ENCODE measurements at places on chromosomes 12 and 14. TPM values are rescaled to one million over a fixed set of nuclear protein-coding genes. Genes with fewer than 3 reads are reported as not detected.
A peak's percentile ranks its signal among the peaks of the same experiment; 100 is the strongest.

DNA sequence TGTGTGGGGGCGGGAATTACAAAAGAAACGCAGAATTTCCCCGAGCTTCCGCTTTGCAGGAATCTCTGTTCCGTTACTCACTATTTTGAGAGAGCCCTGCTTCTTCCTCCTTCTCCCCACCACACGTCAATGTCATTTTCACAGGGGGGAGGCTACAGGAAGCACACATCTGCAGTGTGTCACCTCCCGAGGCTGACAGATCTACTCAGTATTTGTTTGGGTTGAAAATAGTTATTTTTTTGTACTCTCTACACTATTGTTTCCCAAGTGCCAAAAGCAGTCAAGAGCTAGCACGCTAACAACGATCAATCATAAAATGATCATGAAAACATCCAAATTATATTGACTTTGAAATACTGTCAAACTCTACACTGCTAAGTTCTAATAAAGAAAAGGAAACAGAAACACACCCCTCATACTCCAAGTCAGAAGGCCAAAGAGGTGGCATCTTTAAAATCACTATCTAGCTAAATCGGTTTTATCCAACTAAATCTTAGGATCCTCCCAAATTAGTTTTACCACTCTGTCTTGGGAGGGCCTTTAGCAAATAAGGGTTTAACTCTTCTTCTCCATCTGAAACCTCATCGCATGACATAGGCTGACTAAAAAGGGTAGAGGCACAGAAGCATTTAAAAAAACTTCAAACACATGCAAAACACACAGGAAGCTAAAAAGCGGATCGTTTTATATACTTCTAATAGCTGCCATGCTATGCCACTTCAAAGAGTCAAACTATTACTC is 51.8 kb downstream of the FOXN3 start:
- no peak overlapping the region for H3K4me3 ChIP-seq
- no peak overlapping the region for H3K27ac ChIP-seq
- H3K36me3 ChIP-seq: no peaks in the 10 kb centered on the region
- H3K27me3 ChIP-seq: no peaks in the 10 kb centered on the region

GRCh38 chr14:21475767-21476522 is 814 bp downstream of the RAB2B start:
- H3K4me1 ChIP-seq: peaks cover 22% of the 10 kb centered on the region
- H3K36me3 ChIP-seq: peaks cover 20% of the 10 kb centered on the region
- peak overlapping the region; percentile 91 for H3K27ac ChIP-seq

GRCh38 chr12:47742253-47742825 is 16.3 kb downstream of the RAPGEF3 start:
- H3K4me1 ChIP-seq: peaks cover 36% of the 10 kb centered on the region
- DNase-seq: peak; percentile 85
- H3K4me3 ChIP-seq: no peak overlapping the region
- H3K27me3 ChIP-seq: no peaks in the 10 kb centered on the region

GRCh38 chr12:5243014-5243413 is 188.9 kb upstream of the NTF3 start:
- no peaks in the 10 kb centered on the region for H3K27me3 ChIP-seq
- H3K4me1 ChIP-seq: no peaks in the 10 kb centered on the region
- no peaks in the 10 kb centered on the region for H3K36me3 ChIP-seq
- DNase-seq: no peak
- no peak overlapping the region for H3K4me3 ChIP-seq
- no peak overlapping the region for H3K27ac ChIP-seq

DNA sequence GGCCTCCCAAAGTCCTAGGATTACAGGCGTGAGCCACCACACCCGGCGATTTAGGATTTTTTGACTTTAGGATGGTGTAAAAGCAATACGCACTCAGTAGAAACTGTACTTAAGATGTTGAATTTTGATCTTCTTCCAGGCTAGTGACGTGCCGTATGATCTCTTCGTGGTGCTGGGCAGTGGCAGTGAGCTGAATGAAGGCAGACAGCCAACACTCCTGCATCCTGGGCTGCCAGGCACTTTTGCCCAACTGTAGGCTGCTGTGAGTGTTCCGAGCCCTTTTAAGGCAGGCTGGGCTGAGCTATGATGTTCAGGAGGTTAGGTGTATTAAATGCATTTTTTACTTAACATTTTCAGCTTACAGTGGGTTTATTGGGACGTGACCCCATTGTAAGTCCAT is 21.3 kb downstream of the IL31 start:
- H3K4me1 ChIP-seq: no peaks in the 10 kb centered on the region
- H3K4me3 ChIP-seq: no peak overlapping the region
- no peaks in the 10 kb centered on the region for H3K36me3 ChIP-seq
- no peak overlapping the region for H3K27ac ChIP-seq
- H3K27me3 ChIP-seq: no peaks in the 10 kb centered on the region

Gene MVK
- 27.3 TPM for total RNA-seq

DNA sequence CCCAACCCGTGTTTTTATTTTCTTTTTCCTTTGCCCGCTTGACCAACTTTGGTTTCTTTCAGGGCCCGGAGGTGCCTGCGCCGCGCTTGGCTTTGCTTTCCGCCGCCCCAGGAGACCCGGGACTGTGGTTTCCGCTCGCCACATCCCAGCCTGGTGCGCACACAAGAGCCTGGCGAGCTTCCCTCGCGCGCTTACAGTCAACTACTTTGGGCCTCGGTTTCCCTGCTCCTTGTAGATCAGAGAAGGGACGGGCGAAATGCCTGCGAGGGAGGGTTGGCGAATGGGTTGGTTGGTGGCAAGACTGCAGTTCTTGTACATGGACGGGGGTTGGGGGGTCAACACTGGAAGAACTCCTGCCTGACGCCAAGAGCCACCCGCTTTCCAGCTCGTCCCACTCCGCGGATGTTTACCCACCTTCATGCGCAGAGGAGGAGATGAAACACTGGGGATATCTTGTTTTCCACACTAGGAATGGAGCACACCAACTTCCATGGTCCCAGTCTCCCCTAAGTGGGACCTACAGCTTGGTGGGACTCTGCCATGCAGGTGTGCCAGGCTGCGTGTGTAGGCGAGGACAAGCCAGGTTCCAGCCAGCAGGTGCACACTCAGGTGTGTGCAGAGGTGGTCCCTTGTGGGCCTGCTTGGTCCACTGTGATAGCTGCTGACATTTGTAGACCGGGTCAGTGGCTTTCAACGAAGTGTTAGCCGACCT is 16.6 kb upstream of the TBX3 start:
- DNase-seq: no peak
- H3K4me1 ChIP-seq: no peaks in the 10 kb centered on the region
- H3K4me3 ChIP-seq: no peak overlapping the region

- no peak overlapping the region for H3K27ac ChIP-seq
- H3K4me3 ChIP-seq: no peak overlapping the region
- H3K36me3 ChIP-seq: no peaks in the 10 kb centered on the region
- DNase-seq: no peak
- no peaks in the 10 kb centered on the region for H3K27me3 ChIP-seq
- no peaks in the 10 kb centered on the region for H3K4me1 ChIP-seq
Measured at GRCh38 chr12:59055204-59055860, 135.0 kb upstream of the LRIG3 start.

Gene PTPRB
- 196 TPM for total RNA-seq

DNA sequence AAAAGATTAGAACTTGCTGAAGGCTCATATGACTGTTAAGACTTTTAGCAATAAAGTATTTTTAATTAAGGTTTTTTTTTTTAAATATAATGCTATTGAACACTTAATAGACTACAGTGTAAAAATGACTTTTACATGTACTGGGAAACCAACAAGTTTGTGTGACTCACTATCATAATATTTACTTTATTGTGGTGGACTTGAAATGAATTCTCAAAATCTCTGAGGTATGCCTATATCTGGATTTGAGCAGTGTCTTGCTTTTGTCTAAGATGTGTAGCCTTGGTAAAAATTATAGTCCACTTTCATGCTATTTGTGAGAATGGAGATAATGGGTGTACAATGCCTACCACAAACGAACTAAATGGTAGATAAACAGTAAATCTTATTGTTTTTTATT is 33.9 kb upstream of the NAV3 start:
- H3K36me3 ChIP-seq: no peaks in the 10 kb centered on the region
- H3K27ac ChIP-seq: no peak overlapping the region
- no peaks in the 10 kb centered on the region for H3K27me3 ChIP-seq

- H3K4me1 ChIP-seq: no peaks in the 10 kb centered on the region
- H3K27ac ChIP-seq: no peak overlapping the region
- no peaks in the 10 kb centered on the region for H3K36me3 ChIP-seq
- DNase-seq: no peak
- no peaks in the 10 kb centered on the region for H3K27me3 ChIP-seq
Measured at GRCh38 chr12:49911213-49911605, 7.5 kb upstream of the FAIM2 start.

Gene LRCOL1
- total RNA-seq: 1.8 TPM

DNA sequence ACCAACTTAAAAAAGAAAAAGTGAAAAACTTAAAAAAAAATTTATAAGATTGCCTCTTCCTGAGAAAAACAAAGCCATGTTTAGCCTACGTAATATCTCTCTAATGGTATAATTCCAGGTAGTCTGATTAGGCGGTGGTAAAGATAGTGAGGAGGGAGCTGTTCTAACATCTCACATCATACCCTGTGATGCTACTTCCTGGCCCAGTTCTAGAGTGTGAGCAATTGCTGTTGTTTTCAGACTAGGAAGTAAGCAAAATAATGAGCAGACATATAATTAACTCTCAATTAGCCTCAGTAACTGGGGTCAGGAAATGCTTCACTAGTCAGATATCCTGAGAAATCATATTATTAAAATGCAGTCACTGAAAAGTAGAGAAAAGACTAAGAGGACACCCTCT is 113.9 kb downstream of the PHLDA1 start:
- H3K4me1 ChIP-seq: no peaks in the 10 kb centered on the region
- H3K36me3 ChIP-seq: no peaks in the 10 kb centered on the region
- H3K4me3 ChIP-seq: no peak overlapping the region
- no peak for DNase-seq
- no peak overlapping the region for H3K27ac ChIP-seq

Gene NELL2
- total RNA-seq: 1.6 TPM

GRCh38 chr14:26987744-26988363 is 390.0 kb upstream of the NOVA1 start:
- H3K36me3 ChIP-seq: no peaks in the 10 kb centered on the region
- no peaks in the 10 kb centered on the region for H3K4me1 ChIP-seq
- no peak overlapping the region for H3K27ac ChIP-seq
- H3K27me3 ChIP-seq: no peaks in the 10 kb centered on the region
- H3K4me3 ChIP-seq: no peak overlapping the region

- H3K27me3 ChIP-seq: no peaks in the 10 kb centered on the region
- no peak overlapping the region for H3K27ac ChIP-seq
- DNase-seq: no peak
- no peaks in the 10 kb centered on the region for H3K36me3 ChIP-seq
Measured at GRCh38 chr14:99157676-99158075, 114.3 kb downstream of the BCL11B start.

Gene ASCL1
- total RNA-seq: not detected

- H3K27ac ChIP-seq: no peak overlapping the region
- no peak overlapping the region for H3K4me3 ChIP-seq
- DNase-seq: no peak
- H3K4me1 ChIP-seq: peaks cover 27% of the 10 kb centered on the region
Measured at GRCh38 chr12:116068371-116068770, 209.1 kb downstream of the MED13L start.

DNA sequence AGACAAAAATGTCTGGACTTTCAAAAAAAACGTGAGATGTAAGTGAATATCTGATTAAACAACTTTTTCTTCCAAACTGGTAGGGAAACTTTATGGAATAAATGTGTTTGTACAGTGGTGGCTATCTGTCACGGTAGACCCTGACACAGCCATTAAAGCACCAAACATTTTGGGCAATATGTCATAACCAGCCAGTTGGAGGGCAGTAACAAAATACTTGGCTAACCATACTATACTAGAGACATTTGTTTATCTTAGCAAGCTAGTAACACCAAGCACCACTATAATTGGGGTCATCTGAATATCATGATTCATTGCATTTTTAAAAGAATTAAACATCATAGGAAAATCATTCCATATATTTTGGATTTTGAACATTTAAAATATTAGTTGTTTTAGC is 6.0 kb upstream of the MYF6 start:
- no peaks in the 10 kb centered on the region for H3K4me1 ChIP-seq
- H3K27me3 ChIP-seq: no peaks in the 10 kb centered on the region
- no peaks in the 10 kb centered on the region for H3K36me3 ChIP-seq
- no peak overlapping the region for H3K27ac ChIP-seq
- DNase-seq: no peak

DNA sequence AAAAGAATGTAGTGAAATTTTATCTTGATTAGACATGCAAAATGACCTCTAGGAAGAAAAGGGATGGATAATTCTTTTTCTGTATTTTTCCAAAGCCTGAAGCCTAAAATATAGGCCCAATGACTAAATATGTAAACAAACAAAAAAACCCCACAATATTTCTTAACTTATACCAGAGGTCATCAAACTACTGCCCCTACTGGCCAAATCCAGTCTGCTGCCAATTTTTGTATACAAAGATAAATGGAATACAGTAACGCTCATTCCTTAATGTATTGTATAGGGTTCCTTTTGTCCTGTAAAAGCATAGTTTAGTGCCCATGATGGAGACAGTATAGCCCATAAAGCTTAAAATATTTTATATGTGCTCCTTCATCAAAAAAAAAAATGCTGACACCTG is 145.7 kb upstream of the ALG10 start:
- no peaks in the 10 kb centered on the region for H3K27me3 ChIP-seq
- H3K4me3 ChIP-seq: no peak overlapping the region
- H3K27ac ChIP-seq: no peak overlapping the region
- no peaks in the 10 kb centered on the region for H3K4me1 ChIP-seq
- DNase-seq: no peak

GRCh38 chr14:80381807-80382363 is 170.6 kb upstream of the DIO2 start:
- H3K27me3 ChIP-seq: no peaks in the 10 kb centered on the region
- DNase-seq: no peak
- H3K4me1 ChIP-seq: no peaks in the 10 kb centered on the region
- no peaks in the 10 kb centered on the region for H3K36me3 ChIP-seq

DNA sequence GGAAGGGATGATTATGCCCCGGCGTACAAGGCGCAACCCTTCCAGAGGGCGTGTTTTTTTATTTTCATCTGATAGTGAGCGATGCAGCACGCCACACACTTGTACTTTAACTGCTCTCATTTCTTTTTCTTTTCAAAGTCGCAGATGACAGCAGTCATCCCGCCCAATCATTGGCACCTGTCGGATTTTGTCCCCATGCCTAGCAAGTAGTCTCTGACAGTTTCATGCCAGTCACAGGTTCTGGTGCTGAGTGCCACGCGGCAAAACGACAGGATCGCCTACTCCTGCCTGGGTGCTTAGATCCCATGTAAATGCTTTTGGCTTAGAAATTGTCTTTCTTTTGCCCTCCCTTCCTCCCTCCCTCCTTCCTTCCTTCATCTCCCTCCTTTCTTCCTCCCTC is 117.7 kb downstream of the GLT1D1 start:
- H3K4me1 ChIP-seq: no peaks in the 10 kb centered on the region
- peaks cover 32% of the 10 kb centered on the region for H3K27me3 ChIP-seq
- no peak overlapping the region for H3K27ac ChIP-seq
- H3K36me3 ChIP-seq: no peaks in the 10 kb centered on the region
- no peak for DNase-seq

DNA sequence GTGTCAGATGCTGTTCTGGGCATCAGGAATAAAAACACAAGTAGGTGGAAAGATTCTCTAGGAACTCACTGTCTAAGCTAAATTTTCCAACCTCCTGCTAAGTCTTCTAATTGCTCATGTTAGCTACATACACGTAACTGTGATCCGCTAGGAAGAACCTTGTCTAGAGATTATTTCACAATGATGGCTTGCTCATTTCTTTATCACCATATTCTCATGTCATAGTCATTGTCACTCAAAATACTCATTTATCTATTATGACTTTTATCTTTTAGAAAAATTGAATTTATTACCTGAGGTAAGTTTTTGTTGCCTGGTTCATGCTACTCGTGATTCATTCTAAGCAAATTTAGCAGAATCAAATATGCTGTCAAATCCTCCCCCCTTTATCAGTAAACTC is 1402.4 kb upstream of the FLRT2 start:
- no peak overlapping the region for H3K27ac ChIP-seq
- H3K4me3 ChIP-seq: no peak overlapping the region
- no peaks in the 10 kb centered on the region for H3K36me3 ChIP-seq

Data from upper lobe of right lung (tissue), 1 donor.